ENCODE measurements at places on chromosomes 3 and 15.

GRCh38 chr3:106013971-106014370 lies 145.2 kb upstream of the CBLB start:
- DNase-seq, result no peak

DNA sequence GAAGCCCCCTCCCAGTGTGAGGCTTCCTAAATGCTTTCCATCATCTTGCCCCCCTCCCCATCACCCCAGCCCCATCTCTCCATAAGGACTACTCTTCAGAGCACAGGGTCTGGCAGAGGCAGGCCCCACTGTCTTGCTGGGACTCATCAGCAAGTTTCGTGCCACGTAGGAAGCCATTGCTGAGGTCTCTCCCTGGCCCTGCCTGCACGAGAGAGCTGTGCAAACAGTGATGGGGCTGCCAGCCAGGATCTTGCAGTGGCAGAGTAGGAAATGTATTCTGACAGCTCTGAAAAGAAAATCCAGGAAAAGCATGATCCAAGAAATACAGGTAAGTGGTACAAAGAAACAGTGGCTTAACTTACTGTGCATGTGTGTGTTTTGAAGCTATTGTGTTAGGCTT lies 22.6 kb downstream of the ISL2 start:
- DNase-seq, result no peak

DNA sequence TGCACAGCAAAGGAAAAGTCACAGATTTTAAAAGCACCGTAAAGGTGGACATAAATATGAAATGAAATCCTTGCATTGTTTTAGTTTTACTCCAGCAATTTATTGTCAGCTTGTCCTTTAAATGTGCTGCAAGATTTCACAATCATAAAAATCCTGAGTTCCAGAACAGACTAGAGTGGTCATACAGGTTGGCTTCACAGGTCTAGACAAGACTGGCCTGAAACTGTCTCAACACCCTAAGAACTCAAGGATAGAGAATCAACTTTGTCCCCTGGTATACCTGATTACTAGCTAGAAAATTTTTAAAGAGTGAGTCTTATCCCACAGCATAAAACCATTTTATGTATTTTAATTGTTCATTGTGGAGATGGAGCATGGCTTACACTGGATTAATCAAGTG lies 521.7 kb upstream of the MCTP2 start:
- no peak for DNase-seq

DNA sequence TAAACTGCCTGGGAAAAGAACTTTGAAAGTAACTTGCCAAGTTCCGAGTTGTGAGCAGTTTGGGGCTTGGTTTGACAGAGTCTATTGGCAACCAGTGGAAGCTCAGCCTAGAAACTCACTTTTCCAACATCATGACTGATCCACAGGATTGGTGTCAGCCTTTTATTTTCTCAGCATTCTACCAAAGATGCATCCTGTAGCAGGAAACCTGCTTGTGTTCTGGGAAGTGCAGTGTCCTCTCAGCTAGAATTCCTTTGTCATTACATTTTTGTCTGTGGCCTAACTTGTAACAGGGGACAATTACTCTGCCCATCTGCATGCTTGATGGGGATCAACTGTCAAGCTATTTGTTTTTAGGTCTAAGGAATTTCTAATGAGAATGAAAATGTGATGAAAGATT lies 116.7 kb upstream of the LMOD3 start:
- no peak for DNase-seq

GRCh38 chr15:57931570-57931969 lies 133.9 kb downstream of the ALDH1A2 start:
- DNase-seq, result no peak

DNA sequence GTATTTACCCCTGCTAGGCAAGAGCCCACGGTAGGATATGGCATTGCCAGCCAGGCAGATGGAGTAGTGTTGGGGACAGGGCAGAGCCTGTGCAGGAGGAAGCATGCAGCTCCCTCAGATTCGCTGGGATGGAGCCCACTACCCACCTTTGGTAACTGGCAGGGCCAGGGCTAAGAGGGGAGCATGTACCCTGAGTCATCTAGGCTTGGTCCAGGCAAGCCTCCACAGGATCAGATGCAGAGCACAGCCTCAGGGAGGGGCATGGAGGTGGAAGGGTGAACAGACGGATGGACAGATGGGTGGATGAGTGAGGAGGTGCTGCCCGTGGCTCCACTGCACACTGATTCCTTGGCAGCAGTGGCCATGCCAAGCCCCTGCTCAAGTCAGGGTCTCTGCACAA lies 33.0 kb downstream of the IL20RB start:
- no peak for DNase-seq

DNA sequence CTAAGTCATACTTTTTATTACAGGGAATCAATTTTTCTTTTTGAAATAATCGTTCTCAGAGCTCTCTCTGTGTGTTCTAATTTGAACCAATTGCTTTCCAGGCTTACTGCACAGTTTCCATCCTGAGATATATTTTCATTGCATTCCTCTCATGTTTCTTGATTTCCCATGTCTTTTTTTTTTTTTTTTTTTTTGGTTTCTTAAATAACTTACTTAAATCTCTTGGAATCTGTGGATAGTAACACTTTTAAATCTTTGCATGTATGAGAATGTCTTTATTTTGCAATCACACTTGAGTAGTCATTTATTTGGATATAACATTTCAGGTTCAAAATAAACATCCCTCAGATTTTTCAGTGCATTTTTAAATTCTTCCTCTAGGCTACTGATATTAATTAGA lies 14.5 kb upstream of the ABTB1 start:
- no peak for DNase-seq

DNA sequence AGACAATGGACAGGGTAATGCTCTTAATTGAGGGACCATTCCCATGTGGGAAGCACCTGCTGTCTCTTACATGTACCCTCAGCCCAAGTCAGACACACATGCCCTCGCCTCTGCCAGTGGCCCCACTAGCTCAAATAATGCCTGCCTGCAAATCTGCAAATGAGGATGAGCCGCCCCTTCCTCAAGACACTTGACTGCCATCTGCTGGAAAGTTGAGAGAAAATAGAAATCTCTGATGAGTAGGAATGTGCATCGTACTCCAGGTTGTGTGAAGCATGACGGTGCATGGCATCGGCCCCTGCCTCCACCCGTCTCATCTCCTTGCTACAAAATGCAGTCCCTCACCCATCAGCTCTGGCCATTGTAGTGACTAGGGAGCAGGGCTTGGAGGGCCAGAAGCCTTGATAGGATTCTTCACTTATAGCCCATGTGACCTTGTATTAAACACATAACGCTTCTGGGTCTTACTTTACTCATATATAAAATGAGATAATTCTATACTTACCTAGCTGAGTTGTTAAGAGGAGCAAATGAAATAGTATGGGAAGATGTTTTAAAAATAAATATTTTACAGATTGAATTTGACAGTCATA lies 6.3 kb upstream of the SCN5A start:
- DNase-seq, result no peak

GRCh38 chr3:58104151-58104550 lies 95.9 kb downstream of the FLNB start:
- DNase-seq, result no peak

- DNase-seq, result peak; percentile 0
These were observed 6.3 kb downstream of the PLCD1 start for GRCh38 chr3:38022896-38023709.

DNA sequence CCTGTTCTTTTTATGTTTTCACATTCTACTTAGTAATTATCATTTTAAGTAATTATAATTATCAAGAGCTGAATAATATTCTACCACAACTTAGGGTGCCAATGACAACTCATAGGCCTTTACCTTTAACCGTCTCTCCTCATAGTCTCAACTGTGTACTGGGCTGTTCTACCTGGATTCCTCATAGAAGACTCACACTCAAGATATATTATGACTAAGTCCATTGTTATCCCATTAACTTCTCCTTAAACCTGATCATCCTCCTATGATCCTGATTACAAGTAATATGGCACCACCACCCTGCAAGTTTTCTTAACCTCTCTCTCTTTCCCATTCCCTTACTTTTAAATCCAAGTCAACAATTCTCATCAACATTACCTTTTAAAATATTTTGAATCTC lies 285.9 kb upstream of the VEPH1 start:
- no peak for DNase-seq

DNA sequence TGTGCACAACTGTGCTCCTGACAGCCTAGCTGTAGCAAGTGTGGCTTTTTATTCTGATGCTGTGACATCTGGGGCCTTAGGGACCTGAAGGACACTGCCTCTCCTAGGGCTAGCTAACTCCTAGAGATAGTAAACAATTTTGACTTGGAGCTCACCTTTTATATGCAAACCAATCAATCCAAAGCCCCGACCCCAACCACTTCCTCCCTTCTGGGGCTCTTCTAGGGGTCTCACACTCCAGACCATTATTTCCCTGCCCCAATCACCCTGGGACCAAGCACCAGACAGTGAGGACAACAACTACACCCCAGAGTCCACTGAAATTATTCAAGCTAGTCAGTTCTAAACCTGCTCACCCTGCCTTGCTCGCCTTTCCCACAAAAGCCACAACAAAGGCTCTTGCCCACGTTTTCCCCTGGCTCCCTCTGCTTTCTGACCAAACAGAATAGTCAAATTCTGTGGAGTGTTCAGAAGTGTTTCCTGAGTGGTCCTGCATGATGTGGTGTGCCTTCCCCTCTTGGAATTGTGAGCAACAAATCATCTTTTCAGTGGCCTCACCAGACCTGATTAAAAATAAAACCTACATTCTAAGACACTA lies 84.2 kb upstream of the WNT5A start:
- no peak for DNase-seq

- DNase-seq, result no peak
These were observed 48.2 kb upstream of the ARPP19 start for GRCh38 chr15:52617026-52617425.

Data from CD4-positive, alpha-beta T cell treated with Interferon alpha-2 for 1 hour (primary cell).